Fibroblast of mammary gland (primary cell): ENCODE measurements at places on chromosomes 5 and 9.

- DNase-seq = no peak
Measured at GRCh38 chr9:131943351-131943841, 136.3 kb downstream of the MED27 start.

- DNase-seq = no peak
Measured at GRCh38 chr5:140256726-140257125, 46.2 kb downstream of the PFDN1 start.

DNA sequence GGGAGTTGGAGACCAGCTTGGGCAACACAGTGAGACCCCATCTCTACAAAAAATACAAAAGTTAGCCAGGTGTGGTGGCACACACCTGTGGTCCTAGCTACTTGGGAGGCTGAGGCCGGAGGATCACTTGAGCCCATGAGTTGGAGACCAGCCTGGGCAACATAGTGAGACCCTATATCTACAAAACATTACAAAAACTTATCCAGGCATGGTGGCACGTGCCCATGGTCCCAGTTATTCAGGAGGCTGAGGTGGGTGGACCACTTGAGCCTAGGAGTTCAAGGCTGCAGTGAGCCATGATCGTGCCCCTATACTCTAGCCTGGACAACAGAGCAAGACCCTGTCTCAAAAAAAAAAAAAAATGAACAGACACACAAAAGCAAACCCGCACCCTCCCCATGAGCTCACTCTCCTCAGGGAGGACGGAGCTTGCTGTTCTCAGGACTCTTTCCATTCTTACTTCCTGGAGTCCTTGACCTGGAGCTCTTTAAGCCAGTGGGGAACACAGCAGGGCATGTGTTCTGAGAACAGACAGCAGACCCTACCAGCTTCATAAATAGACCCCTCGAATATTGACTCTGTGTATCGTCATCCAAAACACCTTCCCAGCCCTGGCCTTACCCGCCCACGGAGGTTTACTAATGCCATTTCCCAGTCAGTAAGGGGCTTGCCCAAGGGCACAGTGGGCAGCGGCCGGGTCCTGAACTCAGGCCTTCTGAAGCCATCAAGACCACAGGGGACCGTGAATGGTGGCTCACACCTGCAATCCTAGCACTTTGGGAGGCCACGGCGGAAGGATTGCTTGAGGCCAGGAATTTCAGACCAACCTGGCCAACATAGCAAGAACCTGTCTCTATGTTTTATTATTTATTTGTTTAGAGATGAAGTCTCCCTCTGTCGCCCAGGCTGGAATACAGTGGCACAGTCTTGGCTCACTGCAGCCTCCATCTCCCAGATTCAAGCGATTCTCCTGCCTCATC, 11.1 kb downstream of the PTGES2 start:
- no peak for DNase-seq

DNA sequence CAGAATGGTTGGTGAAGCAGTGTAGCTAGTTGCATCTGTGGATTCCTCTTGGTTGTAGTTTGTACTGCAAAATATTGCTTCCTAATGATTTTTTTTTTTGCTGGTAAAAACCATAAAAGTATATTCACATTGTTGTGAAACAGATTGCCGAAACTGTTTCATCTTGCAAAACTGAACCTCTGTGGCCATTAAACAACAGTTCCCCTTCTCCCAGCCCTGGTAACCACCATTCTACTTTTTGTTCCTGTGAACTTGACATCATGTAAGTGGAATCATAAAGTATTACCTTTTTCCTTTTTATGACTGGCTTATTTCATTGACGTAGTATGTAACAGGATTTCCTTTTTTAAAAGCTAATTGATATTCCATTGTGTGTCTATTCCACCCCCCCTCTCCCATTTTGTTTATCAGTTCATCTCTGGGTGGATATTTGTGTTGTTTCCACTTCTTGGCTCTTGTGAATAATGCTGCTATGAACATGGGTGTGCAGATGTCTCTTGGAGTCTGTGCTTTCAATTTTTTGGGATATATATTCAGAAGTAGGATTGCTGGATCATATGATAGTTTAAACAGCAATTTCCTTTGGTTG, 11.8 kb downstream of the SUB1 start:
- DNase-seq = no peak

GRCh38 chr5:140398379-140398811, 3.2 kb upstream of the ANKHD1 start:
- DNase-seq = peak; percentile 30

DNA sequence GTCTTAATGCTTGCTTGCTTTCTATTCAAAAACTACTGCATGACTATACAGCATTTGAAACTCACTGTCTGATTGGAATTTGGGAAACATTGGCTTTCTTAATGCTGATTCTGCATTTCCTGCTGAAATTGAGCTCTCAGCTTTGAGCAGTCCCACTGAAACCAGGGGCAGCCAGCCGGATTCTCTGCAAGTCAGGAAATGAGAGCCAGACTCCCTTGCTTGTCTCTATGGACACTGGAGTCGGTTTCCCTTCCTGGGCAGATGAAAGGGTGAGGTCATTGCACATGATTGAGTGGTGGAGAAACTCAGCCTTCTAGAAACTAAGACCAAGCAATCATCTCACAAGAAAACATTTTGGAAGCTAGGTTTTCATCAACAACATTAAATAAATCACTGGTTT, 119.7 kb upstream of the SPATA31C2 start:
- DNase-seq = peak; percentile 72

GRCh38 chr5:167576897-167577296, 714.5 kb upstream of the WWC1 start:
- DNase-seq = no peak

- DNase-seq = peak; percentile 47
Measured at GRCh38 chr5:110063640-110064602, 374.2 kb downstream of the MAN2A1 start.

GRCh38 chr5:119341452-119342349, 14.1 kb upstream of the TNFAIP8 start:
- no peak for DNase-seq

- no peak for DNase-seq
Measured at GRCh38 chr5:136620621-136621020, 255.3 kb upstream of the TRPC7 start.

- no peak for DNase-seq
Measured at GRCh38 chr9:93457006-93457405, 3.6 kb upstream of the FAM120AOS start.

DNA sequence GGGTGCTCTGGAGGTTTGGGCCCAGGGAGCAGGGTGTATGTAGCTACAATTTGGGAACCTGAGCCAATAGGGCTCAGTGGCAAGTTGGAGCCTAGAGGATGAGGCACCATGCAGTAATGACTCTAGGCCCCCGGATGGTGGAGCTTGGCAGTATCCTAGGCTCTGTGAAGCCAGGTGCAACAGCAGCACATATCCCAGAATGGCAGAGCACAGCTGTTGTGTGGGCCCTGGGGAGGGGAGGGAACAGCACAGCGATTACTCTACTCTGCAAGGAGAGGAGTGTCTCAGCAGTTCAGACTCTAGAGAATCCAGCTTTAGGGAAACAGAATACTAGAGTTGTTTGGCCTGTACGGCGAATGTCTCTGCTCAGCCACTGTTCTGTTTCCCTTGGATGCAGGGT, 56.1 kb downstream of the LRRTM2 start:
- DNase-seq = no peak

DNA sequence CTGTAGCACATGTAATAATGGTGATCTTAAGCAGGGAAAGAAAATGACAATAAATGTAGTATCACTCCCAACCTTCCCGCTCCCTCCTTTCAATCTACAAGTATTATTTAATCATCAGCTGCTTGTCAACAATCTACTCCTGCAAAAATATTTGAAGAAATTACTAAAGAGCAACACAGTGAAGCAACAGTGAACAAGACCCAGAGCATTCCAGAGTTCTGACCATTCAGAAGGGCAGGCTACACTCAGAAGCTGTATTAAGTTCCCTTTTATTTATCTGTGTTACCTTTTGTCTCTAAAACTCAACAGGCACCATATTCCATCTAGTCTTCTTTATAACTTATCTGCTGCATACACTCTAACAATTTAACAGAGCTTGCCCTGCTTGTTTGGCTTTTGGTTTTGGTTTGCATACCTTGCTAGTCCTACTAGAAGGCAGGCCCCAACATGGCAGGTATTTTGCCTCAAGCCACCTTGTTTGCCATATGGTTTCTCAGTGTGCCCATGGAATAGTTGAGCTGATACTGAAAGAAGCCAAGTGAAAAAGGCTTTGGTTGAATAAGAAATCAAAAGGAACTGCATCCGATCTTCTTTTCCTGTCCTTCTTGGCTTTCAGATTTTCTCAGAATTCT, 253.9 kb downstream of the CEMIP2 start:
- DNase-seq = no peak

GRCh38 chr9:121983736-121984135, 109.4 kb downstream of the TTLL11 start:
- DNase-seq = no peak

DNA sequence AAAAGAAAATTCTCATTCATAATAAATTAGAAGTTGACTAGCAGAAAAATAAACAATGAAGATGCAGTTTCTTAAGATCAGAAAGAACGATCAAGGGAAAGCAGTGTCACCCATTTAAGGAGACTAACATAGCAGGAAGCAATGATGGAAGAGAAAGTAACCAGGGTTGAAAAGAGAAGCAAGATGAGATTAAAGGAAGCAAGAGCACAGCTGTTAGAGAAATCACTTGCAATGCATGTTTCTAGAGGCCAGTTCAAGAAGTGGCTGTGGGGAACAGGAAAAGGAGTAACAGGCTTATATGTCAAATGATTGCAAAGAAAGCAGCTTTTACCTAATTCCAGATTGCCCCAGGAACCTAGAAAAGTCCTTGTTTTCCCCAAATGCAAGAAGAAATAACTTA, 46.8 kb upstream of the SLC1A1 start:
- DNase-seq = no peak

DNA sequence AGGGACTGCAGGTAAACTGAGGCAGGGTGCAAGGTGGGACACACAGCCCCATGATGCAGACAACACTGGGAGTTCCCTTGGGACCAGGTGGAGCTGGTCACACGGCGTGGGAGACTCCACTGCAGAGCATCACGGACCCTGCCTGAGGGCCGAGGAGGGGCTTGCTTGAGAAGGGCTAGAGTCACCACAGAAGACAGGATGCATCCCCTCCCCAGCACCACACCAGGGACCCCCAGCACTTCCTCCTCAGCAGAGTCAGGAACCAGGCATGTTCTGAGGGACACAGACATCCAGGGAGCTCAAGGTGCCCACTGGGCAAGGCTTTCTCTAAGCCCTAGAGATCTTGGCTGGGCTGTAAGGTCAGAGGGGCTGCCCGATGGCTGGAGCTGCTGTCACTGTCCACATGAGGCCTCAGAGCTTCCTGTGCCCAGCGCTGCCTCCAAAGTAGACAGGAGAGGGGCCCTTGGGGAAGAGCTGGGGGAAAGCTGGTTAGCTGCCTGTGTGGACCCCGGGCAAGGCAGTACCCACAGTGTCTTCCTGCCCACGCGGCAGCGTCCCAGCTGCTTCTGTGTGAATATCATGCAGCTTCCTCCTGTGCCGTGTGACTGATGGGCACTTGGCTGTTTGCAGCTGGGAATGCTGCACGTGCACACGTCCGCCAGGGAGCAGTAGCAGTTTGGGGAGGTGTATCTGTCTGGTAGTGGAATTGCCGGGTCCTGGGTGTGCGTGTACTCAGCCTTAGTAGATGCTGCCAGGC, 176.6 kb downstream of the CACNA1B start:
- DNase-seq = no peak

DNA sequence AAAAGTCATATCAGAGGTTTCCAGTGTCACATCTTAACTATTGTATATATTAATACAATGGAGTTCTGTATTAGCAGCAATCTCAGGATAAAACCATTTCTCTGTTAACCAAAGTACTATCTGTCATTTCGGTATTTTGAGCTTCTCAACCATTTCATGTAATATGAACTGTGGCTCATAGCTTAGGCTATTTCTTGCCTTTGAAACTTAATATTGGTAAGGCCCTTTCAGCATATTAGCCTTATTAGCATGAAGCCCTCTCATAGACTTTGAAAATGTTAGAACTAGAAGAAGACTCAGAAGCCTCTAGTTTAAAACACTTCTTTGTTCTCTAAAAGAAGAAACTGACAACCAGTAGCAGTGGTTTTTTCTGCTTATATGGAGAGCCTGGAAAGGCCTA, 731 bp downstream of the CAVIN4 start:
- no peak for DNase-seq

- peak; percentile 63 for DNase-seq
Measured at GRCh38 chr5:138623053-138623452, 47.9 kb upstream of the HSPA9 start.

- DNase-seq = no peak
Measured at GRCh38 chr5:162444129-162444762, 376.7 kb downstream of the GABRG2 start.

- no peak for DNase-seq
Measured at GRCh38 chr5:171975262-171975876, 31.1 kb downstream of the FBXW11 start.

DNA sequence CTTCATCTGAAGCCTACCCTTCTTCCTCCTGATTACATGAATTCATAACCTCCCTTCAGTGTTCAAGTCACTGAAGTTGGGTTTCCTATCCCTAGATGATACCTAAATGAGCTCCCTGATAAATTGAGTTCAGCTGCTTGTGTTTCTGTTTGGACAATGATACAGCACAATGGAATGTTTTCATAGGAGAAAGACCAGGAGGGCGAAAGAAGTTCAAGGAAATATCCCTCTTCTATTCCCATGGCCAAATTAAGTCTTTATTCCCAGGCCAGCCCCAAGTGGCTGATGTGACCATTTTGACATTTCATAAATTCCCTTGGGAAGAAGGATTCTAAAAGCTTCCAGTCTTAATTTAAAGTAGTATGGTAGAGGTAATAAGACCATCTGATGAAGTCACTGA, 555.8 kb upstream of the CLINT1 start:
- peak; percentile 89 for DNase-seq

- no peak for DNase-seq
Measured at GRCh38 chr9:124012368-124013301, 1.1 kb downstream of the LHX2 start.

- peak; percentile 79 for DNase-seq
Measured at GRCh38 chr9:127968042-127968441, 12.7 kb downstream of the EEIG1 start.

- no peak for DNase-seq
Measured at GRCh38 chr9:121357011-121357410, 13.0 kb downstream of the STOM start.

DNA sequence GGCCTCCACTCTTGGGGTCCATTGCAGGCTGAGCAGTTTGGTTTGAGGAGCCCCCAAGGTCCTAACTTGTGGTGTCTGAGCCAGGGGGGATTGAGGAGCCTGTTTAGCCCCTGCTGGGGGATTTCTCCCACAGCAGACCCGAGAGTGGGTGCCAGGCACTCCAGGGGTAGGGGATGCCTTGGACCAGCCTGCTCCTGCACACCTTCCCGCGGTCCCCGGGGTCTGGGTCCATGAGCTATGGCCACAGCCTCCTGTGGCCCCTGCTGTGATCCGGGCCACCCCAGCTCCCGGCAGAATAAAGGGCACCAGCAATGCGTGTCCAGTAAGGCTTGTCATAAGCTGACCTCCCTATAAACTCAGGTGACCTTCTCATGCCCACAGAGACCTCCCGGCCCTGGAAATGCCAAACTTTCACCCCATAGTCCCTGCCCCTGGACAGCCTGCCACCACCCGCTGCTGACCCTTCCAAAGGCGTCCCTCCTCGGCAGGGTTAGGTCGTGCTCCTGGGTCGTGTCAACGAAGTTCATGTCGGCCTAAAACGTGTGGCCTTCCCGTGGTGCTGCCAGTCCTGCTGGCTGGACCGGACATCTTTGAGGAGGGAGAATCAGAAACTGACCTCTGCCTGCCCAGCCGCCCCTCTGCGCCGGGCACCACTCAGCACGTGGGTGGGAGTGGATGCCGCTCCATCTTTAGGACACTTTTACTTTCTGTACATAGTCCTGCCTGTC, 137.6 kb downstream of the MRPL36 start:
- DNase-seq = no peak
